ENCODE measurements at places on chromosomes 4 and X.

DNA sequence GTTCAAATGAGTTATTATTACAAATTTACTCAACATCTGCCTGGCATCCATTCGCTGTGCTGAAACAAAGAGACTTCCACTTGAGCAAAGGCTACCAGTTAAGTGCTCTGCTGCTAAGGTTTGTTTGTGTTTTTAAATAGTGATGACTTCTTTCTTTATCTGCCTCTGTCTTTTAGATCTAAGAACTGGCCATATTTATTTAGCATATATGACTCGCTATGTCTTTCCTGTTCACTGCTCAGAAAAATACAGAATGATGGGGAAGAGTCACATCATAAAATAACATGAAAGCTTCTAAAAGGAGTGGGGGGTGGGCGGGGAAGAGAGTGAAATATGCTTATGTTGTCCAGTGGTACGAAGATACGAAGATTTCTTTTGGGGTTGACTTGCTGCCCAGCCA, 322.2 kb downstream of the GPAT3 start:
- no peak for DNase-seq

- no peak for DNase-seq
Measured at GRCh38 chr4:99615170-99615820, 40.7 kb downstream of the MTTP start.

DNA sequence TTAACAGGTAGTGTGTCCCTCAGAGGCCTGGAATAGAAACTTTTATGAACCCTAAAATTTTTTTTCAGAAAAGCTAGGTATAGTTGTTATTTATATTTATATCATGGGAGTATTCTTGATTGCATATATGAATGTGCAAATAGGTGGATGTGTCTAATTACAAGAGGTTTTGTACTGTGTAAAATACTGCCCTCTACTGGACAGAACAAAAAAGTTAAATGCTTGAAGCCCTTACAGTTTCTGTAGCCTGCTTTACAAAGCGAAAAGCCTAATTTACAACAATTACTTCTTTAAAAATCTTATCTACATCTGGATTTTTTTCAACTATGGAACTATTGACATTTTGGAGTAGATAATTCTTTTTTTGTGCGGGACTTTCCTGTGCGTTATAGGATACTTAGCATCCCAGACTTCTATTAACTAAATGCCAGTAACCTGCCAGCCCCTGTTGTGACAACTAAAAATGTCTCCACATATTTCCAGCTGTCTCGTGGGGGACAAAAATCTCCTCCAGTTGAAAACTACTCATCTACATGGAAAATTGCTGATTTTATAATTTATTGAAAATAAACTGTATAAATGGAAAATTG, 35.1 kb downstream of the ENPEP start:
- DNase-seq = peak; percentile 34

DNA sequence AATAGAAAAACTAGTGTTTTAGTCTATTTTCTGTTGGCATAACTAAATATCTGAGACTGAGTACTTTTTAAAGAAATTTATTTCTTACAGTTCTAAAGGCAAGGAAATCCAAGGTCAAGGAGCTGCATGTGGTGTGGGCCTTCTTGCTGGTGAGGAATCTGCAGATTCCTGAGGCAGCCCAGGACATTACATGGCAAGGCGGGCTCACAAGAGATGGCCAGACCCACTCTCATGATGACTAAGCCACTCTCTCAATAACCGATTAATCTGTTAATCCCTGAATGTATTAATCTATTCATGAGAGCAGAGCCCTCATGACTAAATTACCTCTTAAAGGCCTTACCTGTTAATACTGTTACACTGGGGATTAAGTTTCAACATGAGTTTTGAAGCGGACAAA, 340.8 kb downstream of the GRXCR1 start:
- no peak for DNase-seq

GRCh38 chrX:123088331-123088730, 95.7 kb upstream of the GRIA3 start:
- DNase-seq = no peak

All from RWPE1 (cell line).